ENCODE measurements at places on chromosomes 5 and 9. TPM values are rescaled to one million over a fixed set of nuclear protein-coding genes. Genes with fewer than 3 reads are reported as not detected.

- DNase-seq, result no peak
These were observed 10.7 kb downstream of the PBX3 start for GRCh38 chr9:125757834-125758233.

- DNase-seq, result no peak
These were observed 117.8 kb downstream of the TLR4 start for GRCh38 chr9:117821954-117822353.

- DNase-seq, result no peak
These were observed 225.7 kb upstream of the DMRT1 start for GRCh38 chr9:615756-616155.

GRCh38 chr5:105934171-105934570 is 1736.6 kb downstream of the EFNA5 start:
- DNase-seq, result no peak

DNA sequence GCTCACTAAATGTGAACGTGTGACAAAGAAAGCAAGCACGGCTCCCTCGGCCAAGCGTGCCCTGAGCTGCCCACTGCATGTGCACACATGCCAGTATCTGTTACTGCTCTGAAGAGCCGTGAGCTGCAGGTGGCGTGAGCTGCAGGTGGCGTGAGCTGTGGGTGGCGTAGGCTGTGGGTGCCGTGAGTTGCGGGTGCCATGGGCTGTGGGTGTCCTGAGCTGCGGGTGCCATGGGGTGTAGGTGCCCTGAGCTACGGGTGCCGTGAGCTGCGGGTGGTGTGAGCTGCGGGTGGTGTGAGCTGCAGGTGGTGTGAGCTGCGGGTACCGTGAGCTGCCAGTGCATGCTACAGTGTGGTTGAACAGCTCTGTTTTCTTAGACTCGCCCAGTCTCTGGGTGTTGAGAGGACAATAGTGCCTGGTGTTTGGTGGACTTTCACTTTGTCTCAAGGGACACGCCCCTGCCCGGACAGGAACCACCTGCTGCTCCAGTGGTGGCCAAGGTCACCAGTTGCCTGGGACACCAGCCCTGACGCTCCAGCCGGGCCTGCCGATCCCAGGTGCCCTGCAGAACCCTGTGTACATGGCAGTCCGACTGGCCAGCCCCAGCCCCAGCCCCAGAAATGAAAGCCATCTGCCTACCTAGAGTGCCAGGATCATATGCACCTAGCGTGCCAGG is 6.7 kb downstream of the CCDC187 start:
- DNase-seq, result no peak

GRCh38 chr5:122463221-122463620 is 151.2 kb downstream of the SNCAIP start:
- no peak for DNase-seq

GRCh38 chr9:71987471-71988371 is 72.7 kb downstream of the C9orf57 start:
- DNase-seq, result no peak

Gene SLC34A3
- total RNA-seq, result not detected

Gene ZBTB6
- total RNA-seq, result 35.2 TPM

Gene RNF183
- total RNA-seq, result 0.26 TPM

Gene IFNA2
- not detected for total RNA-seq
